ENCODE measurements at places on chromosomes 7 and 10.
A peak's percentile ranks its signal among the peaks of the same experiment; 100 is the strongest.

GRCh38 chr7:153524070-153524601, 528.1 kb upstream of the DPP6 start:
- DNase-seq = no peak

GRCh38 chr7:17638727-17639126, 301.6 kb downstream of the SNX13 start:
- DNase-seq = no peak

DNA sequence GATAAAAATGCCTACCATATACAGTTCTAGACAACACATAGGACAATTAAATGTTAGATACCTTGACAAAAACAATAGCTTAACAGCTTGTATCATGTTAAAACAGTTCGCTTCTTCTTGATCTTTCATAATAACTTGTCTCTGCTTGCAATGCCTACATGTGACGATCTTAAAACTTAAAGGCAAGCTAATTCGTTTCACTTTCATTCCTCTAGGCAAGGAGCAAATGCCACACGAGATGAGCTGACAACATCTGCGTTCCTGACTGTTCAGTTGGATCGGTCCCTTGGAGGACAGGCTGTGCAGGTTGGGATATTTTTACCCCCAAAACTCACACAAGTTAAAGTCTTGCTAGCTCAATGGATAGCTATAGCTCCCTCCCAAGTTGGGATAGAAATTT, 51.6 kb upstream of the ARL4A start:
- no peak for DNase-seq

DNA sequence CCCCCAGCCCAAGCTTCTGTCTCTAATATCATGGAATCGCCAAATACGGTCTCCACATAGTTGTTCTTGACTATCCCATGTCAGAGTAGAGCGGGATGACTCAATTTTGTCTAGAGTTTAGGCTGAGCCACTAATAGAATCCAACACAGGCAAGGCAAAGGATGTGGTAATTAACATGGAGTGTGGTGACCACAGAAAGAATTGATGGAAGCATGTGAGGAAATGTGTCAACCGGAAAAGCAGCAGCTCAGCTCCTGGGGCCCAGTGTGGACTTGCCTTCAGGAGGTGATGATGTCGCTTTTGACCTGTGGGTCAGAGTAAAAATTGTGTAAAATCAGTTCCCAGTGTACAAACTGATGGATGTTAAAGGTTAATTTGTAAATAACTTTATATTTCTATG, 139.3 kb upstream of the KLF6 start:
- DNase-seq = peak; percentile 75

DNA sequence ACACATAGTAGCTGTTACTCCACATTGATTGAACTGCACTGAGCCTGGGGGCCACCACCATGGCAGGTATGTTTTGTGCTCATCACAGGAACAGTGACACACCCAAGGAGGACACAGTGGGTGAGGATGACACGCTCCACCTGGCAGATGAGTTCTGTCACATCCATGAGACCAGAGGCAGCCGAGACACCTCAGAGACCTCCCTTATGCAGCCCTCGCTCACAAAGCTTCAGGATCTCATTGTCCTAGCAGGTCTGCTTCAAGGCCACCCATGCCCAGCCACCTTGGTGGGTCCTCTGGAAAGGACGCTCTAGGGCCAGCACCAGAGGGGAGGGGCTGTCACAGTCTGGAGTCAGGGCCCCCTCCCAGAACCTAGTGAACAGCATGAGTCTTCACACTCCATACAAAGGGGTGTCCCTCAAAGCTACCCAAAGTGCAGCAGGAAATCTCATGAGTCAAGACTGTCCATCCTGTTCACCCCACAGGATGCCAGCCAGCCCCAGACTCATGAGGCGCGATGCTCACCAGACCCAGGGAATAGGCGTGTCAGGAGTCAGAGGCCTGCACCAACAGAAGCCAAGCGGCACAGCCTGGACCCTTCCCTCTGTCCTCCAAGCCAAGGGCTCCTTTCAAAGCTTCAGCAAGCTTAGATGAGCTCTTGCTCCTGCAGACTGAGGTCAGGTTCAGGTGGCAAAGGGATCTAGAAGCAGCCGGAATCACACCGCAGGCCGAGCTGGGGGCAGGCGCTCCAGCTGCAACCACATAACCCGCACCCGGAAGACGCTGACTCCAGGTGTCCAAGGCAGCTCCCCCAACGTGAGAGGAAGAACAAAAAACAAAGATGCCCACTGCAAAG, 9.6 kb downstream of the FAM53B start:
- DNase-seq = no peak

GRCh38 chr7:128409596-128410450, at the start of gene IMPDH1:
IMPDH1 (minus strand) TSS chr7:128409982; CDS start chr7:128409901, 81 bp downstream.
- peak; percentile 71 for DNase-seq

DNA sequence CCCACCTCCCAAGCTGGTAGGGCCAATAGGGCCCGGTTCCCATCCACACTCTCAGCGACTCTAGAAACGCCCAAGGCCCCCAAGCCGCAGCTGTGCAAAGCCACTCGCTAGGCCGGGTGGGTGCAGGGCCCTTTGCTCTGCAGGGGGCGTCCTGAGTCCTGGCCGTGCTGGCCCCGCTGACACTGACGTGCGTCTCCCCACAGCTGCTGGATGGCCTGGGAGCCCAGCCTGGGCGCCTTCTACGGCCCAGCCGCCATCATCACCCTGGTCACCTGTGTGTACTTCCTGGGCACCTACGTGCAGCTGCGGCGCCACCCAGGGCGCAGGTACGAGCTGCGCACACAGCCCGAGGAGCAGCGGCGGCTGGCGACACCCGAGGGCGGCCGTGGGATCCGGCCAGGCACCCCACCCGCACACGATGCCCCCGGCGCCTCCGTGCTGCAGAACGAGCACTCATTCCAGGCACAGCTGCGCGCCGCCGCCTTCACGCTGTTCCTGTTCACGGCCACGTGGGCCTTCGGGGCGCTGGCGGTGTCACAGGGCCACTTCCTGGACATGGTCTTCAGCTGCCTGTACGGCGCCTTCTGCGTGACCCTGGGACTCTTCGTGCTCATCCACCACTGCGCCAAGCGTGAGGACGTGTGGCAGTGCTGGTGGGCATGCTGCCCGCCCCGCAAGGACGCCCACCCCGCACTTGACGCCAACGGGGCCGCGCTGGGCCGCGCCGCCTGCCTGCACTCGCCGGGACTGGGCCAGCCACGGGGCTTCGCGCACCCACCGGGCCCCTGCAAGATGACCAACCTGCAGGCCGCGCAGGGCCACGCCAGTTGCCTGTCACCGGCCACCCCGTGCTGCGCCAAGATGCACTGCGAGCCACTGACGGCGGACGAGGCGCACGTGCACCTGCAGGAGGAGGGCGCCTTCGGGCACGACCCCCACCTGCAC, 31.6 kb upstream of the KNDC1 start:
- no peak for DNase-seq

DNA sequence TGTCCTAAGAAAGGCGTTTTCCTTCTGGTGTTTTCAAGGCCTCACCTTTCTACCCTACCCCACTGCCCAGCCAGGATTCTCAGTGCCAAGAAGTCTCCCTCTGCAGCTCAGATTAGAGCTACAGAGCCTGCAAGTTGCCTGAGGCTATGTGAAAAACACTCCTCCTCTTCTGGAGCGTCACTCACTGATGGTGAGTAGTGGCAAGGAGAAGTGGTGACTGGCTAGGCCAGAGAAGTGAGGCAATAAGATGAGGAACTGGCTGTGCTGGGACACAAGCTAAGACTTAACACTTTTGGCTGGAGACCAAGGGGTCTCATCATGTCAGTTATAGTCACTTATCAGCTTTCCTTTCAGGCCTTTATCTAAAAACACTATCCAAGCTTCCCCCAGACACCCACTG, 86.7 kb upstream of the PRKAR2B start:
- DNase-seq = no peak

GRCh38 chr7:144761493-144761892, 74.4 kb downstream of the TPK1 start:
- no peak for DNase-seq

- DNase-seq = no peak
These were observed 348.8 kb upstream of the C7orf33 start for GRCh38 chr7:148241700-148242293.

DNA sequence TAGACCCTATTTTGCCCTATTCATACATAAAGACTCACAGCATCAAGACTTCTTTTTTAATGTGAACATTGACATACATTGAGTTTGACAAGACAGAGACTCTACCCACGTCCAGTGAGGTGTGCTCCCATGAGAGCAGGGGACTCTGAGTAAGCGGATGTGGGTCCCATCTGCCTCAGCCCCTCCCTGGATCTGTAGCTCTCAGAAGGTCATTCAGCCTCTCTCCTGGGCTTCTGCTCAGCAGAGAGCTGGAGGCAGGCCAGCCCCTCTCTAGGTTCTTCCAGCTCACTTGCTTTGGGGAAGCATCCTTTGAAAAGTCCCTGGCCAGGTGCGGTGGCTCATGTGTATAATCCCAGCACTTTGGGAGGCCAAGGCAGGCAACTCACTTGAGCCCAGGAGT, 146.9 kb upstream of the ZMIZ1 start:
- DNase-seq = no peak

- no peak for DNase-seq
These were observed at the start of gene PLAC9 for GRCh38 chr10:80132299-80133139. PLAC9 (plus strand) TSS chr10:80132730; CDS start chr10:80132763, 33 bp downstream.

DNA sequence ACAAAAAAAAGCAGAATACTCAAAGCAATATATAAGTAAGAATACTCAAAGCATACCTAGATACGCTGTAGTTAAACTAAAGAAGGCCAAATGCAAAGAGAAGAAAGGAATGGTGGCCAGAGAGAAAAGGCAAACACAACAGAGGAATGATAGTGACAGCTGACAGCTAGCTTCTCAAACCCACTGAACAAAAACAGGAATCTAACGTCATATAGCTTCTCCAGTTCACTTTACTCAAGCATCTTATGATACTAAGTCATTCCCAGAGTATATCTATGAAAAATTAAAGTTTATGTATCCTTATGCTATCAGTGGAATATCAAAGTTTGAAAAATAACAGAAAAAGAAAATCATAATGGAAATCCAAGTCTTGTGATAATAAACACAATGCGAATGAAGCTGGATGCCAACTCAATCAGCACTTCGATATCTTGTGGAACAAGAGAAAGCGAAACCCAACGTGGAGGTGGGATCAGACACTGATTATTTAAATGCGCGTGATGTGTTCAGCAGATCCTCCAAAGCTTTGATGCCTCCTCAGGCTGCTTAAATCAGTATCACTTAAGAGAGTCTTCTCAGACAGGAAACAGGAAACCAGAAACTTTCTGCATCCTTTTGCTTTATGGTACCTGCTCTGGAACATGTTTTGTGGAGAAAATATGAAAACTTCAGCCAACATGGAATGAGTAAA, 102.8 kb downstream of the PIP4K2A start:
- DNase-seq = no peak

DNA sequence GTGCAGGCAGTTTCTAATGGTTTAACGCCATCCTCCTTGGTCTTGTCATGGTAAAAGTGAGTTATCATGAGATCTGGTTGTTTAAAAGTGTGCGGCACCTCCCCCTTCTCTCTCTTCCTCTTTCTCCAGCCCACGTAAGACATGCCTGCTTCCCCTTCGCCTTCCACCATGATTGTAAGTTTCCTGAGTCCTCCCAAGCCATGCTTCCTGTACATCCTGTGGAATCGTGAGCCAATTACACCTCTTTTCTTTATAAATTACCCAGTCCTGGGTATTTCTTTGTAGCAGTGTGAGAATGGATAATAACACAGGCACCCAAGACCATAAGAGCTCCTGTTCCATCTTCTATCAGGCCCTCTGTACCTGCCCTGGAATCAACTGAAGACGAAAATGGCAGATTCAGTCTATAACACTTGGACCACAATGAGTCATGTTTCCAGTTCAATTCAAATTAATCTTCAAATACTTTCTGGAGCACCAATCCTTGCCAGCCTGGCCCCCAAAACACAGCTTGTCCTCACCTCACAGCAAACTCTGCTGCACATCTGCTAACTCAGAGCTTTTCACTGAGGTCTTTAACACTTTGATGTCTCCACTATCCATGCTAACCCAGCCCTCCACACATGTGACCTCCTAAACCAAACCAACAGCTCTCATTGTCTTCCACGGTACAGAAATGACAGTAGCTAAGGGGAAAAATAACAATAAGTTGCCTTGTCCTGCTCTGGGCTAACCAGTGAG, 73.2 kb downstream of the SFMBT2 start:
- no peak for DNase-seq

DNA sequence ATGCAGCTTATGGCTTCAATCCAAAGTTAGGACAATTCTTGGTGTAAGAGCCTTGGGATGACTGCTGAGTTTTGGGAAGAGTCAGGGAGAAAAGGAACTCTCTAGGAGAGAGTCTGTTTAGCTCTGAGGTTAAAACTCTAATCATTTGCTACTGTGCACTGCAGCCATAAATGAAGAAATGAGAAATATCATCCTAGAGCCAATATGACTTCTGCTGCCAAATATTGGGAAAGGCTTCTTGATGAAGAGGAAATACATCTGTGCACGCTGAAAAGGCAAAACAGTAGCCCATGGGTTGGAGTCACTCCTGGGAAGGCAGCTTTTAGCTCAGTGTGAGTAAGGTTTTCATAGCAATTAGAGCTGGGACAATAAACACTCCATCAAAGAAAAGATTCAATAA, 308.8 kb downstream of the SFMBT2 start:
- no peak for DNase-seq

GRCh38 chr7:47610506-47611044, 28.7 kb upstream of the TNS3 start:
- peak; percentile 76 for DNase-seq

GRCh38 chr10:1739751-1740150, 2.4 kb upstream of the ADARB2 start:
- no peak for DNase-seq

GRCh38 chr10:87615856-87616255, 43.8 kb upstream of the PAPSS2 start:
- DNase-seq = no peak

- DNase-seq = no peak
These were observed 411.6 kb downstream of the NEBL start for GRCh38 chr10:20485554-20485953.

- DNase-seq = no peak
These were observed 72.8 kb upstream of the SEMA3C start for GRCh38 chr7:80991654-80992053.

DNA sequence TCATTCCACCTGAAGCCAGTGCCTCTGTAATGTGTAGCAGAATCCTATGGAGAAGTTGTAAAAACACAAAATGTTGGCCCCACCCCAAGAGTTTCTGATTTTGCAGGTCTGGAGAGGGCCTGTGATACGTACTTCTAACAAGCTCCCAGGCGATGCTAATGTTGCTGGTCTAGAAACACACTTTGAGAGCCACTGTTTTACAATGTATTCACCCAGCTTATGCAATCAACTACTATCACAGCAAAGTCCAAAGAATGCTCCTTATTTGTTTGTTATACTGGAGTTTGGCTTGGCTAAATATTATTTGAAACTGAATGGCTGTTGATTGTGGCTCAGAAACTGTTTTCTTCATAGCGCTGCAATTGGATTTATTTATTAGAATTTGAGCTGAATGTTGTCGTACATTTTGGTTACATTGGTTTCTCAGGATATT, 44.3 kb downstream of the DNAJB9 start:
- no peak for DNase-seq

GRCh38 chr10:15374566-15374965, 3.5 kb upstream of the FAM171A1 start:
- DNase-seq = no peak

GRCh38 chr7:71016401-71016800, 115.5 kb upstream of the GALNT17 start:
- no peak for DNase-seq

Measured in fibroblast of skin of left quadriceps (primary cell).